Upper lobe of left lung (tissue), 6 donors: ENCODE measurements at places on chromosomes 3 and 15. TPM values are rescaled to one million over a fixed set of nuclear protein-coding genes. Genes with fewer than 3 reads are reported as not detected.

FRMD5 gene
- total RNA-seq, result 0.15 TPM

- H3K27me3 ChIP-seq, result no peaks in the 10 kb centered on the region
- H3K4me3 ChIP-seq, result no peak overlapping the region
These were observed 2.8 kb upstream of the DNAH1 start for GRCh38 chr3:52313188-52313773.

- H3K27ac ChIP-seq, result no peak overlapping the region
- peaks cover 8% of the 10 kb centered on the region for H3K4me1 ChIP-seq
- no peak for DNase-seq
- no peaks in the 10 kb centered on the region for H3K27me3 ChIP-seq
- H3K36me3 ChIP-seq, result no peaks in the 10 kb centered on the region
These were observed 1.7 kb downstream of the KNL1 start for GRCh38 chr15:40595773-40596172.

- H3K27me3 ChIP-seq, result no peaks in the 10 kb centered on the region
- H3K4me3 ChIP-seq, result no peak overlapping the region
- peaks cover 6% of the 10 kb centered on the region for H3K4me1 ChIP-seq
- DNase-seq, result no peak
These were observed 25.8 kb downstream of the EFCAB12 start for GRCh38 chr3:129402616-129403015.

DNA sequence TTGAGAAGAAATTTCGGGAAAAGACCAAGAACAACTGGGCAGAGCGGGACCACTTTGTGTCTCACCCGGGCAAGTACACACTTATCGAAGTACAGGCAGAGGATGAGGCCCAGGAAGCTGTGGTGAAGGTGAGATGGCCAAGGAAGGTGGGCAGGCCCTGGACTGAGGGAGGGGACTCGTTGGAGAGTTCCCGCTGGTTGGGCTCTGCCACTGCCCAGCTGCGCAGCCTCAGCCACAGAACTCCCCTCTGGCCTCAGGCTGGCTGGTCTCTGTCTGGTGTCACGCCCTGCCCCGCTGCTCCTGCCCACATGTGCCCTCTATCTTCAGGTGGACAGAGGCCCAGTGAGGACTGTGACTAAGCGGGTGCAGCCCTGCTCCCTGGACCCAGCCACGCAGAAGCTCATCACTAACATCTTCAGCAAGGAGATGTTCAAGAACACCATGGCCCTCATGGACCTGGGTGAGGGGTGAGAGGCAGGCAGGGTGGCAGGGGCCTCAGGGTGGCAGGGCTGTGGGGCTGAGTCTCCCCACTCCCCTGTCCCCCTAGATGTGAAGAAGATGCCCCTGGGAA is 2.4 kb downstream of the PARP3 start:
- no peak for DNase-seq
- no peaks in the 10 kb centered on the region for H3K27me3 ChIP-seq
- H3K4me3 ChIP-seq, result no peak overlapping the region
- H3K27ac ChIP-seq, result no peak overlapping the region

ESYT3 gene
- total RNA-seq, result 49.2 TPM

- H3K4me3 ChIP-seq, result no peak overlapping the region
- H3K36me3 ChIP-seq, result no peaks in the 10 kb centered on the region
- H3K27ac ChIP-seq, result no peak overlapping the region
- no peaks in the 10 kb centered on the region for H3K4me1 ChIP-seq
- no peaks in the 10 kb centered on the region for H3K27me3 ChIP-seq
These were observed 33.6 kb upstream of the ETV5 start for GRCh38 chr3:186142393-186142932.

ARPP19 gene
- total RNA-seq, result 39.7 TPM

DNA sequence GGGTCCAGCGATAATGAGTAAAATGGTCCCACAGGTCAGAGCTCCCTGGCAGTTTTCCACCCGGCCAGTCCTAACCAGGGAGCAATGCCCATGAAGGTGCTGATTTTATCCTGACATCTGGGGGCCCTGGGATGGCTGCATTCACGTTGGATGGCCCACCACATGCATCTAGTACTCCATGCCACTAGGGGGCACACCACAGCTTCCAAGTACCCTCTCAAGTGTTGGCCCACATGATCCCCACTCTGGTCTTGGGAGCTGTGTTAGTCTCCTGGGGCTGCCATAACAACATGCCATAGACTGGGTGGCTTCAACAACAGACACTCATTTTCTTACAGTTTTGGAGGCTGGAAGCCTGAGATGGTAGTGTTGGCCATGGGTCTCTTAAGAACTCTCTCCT is 225.5 kb downstream of the SLCO3A1 start:
- DNase-seq, result no peak
- H3K27ac ChIP-seq, result no peak overlapping the region
- H3K4me3 ChIP-seq, result no peak overlapping the region
- no peaks in the 10 kb centered on the region for H3K27me3 ChIP-seq
- peaks cover 26% of the 10 kb centered on the region for H3K4me1 ChIP-seq

APBA2 gene
- total RNA-seq, result 3.2 TPM

GRCh38 chr15:31245135-31245689 is 81.4 kb upstream of the KLF13 start:
- no peak overlapping the region for H3K4me3 ChIP-seq
- H3K4me1 ChIP-seq, result no peaks in the 10 kb centered on the region
- no peaks in the 10 kb centered on the region for H3K27me3 ChIP-seq
- no peak for DNase-seq

TMEM207 gene
- total RNA-seq, result not detected

ZNF106 gene
- 91.3 TPM for total RNA-seq

HEXA gene
- 189 TPM for total RNA-seq

C15orf62 gene
- 2.3 TPM for total RNA-seq

CFAP100 gene
- 32.5 TPM for total RNA-seq

DNA sequence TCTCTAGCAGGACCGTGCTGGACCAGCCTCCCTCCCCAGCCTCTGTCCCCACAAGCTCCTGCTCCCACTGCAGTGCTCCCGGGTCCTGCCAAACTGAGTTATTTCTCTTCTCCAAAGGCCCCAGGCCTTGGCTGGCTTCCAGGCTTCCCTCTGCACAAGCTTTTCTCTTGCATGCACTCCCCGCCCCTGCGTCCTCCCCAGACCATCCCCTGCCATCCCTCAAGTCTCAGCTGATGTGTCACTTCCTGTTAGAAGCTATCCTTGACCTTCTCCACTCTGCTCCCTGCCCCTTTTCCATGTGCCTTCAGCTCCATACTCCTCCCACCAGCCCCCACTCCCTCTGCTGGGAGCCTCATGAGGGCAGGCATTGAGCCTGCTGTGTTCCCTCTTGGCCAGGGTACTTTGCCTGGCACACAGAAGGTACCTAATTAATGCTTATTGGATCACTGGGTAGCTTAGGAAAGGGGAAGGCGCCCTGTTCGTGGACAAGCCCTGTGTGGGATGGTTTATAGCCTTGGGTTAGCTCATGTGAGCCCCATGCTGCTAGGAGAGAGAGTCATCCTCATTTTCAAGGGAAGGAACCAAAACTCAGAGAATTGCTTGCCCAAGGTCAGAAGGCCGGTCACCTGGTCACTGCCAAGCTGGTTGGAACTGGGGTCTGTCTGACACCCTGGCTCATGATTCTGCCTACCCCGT is 56.4 kb downstream of the FEM1B start:
- no peaks in the 10 kb centered on the region for H3K36me3 ChIP-seq
- H3K4me1 ChIP-seq, result peaks cover 10% of the 10 kb centered on the region
- DNase-seq, result peak; percentile 43

- peaks cover 12% of the 10 kb centered on the region for H3K4me1 ChIP-seq
- H3K4me3 ChIP-seq, result no peak overlapping the region
- peak overlapping the region; percentile 46 for H3K27ac ChIP-seq
- no peaks in the 10 kb centered on the region for H3K36me3 ChIP-seq
- H3K27me3 ChIP-seq, result no peaks in the 10 kb centered on the region
- no peak for DNase-seq
These were observed 235.1 kb downstream of the UACA start for GRCh38 chr15:70528270-70528706.

GRCh38 chr3:122443090-122443489 is 27.2 kb upstream of the WDR5B start:
- H3K36me3 ChIP-seq, result peaks cover 45% of the 10 kb centered on the region
- H3K4me1 ChIP-seq, result no peaks in the 10 kb centered on the region
- DNase-seq, result no peak
- no peak overlapping the region for H3K4me3 ChIP-seq
- H3K27me3 ChIP-seq, result no peaks in the 10 kb centered on the region

C3orf62 gene
- 4.2 TPM for total RNA-seq

DNA sequence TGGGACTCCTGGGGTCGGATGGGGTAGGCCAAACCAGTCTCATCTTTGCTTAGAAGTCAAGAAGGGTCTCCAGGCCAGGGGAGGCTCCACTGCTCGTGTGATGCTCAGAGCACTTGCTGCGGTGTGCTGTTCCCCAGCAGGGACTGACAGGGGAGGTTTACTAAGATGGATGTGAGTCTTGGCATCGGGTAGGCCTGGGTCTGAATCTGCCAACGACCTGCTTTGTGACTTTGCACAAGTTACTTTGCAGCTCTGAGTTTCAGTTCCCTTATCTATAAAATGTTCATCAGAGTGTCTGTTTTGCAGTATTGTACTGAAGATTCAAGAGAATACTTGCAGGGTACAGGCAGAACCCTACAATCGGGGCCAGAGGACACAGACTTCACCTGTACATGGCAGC is 17.3 kb upstream of the CDCP1 start:
- H3K4me1 ChIP-seq, result peaks cover 12% of the 10 kb centered on the region
- no peaks in the 10 kb centered on the region for H3K27me3 ChIP-seq
- no peaks in the 10 kb centered on the region for H3K36me3 ChIP-seq
- DNase-seq, result no peak

GRCh38 chr3:124455891-124456290 is 274.4 kb upstream of the UMPS start:
- no peak overlapping the region for H3K27ac ChIP-seq
- no peak overlapping the region for H3K4me3 ChIP-seq
- no peaks in the 10 kb centered on the region for H3K27me3 ChIP-seq
- H3K36me3 ChIP-seq, result no peaks in the 10 kb centered on the region
- H3K4me1 ChIP-seq, result no peaks in the 10 kb centered on the region

DNA sequence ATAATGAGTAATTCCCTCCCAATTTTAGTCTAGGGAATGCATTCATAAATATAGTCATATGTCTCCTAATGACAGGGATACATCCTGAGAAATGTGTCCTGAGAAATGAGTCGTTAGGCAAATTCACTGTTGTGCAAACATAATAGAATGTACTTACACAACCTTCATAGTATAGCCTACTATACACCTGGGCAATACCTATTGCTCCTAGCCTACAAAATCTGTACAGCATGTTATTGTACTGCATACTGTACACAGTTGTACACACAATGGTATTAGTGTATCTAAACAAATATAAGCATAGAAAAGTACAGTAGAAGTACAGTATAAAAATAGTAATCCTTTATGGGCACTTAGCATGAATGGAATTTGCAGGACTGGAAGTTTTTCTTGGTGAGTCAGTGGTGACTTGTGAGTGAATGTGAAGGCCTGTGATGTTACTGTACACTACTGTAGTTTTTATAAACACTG is 6.6 kb downstream of the DTWD1 start:
- H3K4me3 ChIP-seq, result no peak overlapping the region
- peaks cover 3% of the 10 kb centered on the region for H3K36me3 ChIP-seq
- no peak overlapping the region for H3K27ac ChIP-seq
- H3K4me1 ChIP-seq, result peaks cover 4% of the 10 kb centered on the region

UACA gene
- 61.8 TPM for total RNA-seq

- H3K4me1 ChIP-seq, result peaks cover 35% of the 10 kb centered on the region
- DNase-seq, result no peak
- no peak overlapping the region for H3K4me3 ChIP-seq
- no peak overlapping the region for H3K27ac ChIP-seq
These were observed 5.9 kb downstream of the UBE2Q2 start for GRCh38 chr15:75849167-75849566.

DNA sequence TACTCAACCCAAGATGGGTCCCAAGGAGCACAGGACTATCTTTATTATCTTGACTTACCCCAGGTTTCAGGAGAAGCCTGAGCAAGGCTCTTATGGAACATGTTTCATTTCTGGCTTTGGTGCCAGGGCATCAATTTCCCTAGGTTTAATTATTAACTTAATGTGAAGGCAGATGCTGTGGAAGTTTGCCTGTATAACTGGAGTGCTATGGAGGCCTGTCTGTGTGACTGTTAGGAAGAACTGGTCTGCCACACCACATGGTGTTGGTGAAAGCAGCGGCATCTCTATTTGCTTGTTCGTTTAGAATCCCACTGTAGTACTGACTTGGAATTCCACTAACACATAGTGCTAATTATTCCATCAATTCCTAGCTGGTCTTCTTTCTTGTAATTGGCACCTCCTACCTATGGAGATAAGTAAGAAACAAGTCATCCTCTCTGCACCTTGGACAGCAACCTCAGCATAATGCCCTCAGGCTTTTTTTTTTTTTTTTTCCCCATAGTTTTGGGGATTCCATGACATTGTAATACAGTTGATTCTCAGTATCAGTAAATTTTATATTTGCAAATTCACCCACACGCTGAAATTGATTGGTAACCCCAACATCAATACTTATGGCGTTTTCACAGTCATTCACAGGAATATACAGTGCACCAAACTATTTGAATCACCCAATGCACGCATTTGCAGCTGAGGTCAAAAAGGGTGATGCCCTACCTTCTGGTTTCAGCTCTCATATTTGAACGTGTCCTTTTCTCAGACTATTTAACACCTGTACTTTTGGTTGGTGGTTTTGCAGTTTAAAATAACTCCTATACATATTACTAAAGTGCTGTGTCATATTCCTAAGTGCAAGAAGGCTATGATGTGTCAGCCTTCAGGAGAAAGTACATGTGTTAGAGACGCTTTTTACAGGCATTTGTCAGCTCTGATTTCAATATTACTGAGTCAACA is 772.8 kb upstream of the LMCD1 start:
- H3K4me3 ChIP-seq, result no peak overlapping the region
- H3K27ac ChIP-seq, result no peak overlapping the region
- H3K27me3 ChIP-seq, result no peaks in the 10 kb centered on the region

DNA sequence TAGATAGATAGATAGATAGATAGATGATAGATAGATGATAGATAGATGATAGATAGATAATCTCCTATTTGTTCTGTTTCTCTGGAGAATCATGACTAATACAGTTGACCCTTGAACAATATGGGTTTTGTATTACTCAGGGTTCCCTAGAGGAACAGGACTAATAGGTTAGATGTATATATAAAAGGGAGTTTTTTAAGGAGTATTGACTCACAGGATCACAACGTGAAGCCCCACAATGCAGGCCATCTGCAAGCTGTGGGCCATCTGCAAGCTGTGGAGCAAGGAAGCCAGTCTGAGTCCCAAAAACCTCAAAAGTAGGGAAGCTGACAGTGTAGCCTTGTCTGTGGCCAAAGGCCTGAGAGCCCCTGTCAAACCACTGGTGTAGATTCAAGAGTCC is 67.6 kb downstream of the PYDC2 start:
- no peak overlapping the region for H3K4me3 ChIP-seq
- no peaks in the 10 kb centered on the region for H3K4me1 ChIP-seq
- H3K27me3 ChIP-seq, result no peaks in the 10 kb centered on the region
- H3K36me3 ChIP-seq, result no peaks in the 10 kb centered on the region
- no peak overlapping the region for H3K27ac ChIP-seq
- no peak for DNase-seq
